DMS79 (cell line): ENCODE measurements at places on chromosomes 6 and 20.
A peak's percentile ranks its signal among the peaks of the same experiment; 100 is the strongest.

GRCh38 chr6:149723771-149724417 lies 6.0 kb upstream of the LATS1 start:
- no peak for DNase-seq

GRCh38 chr6:113558966-113559365 lies 298.2 kb upstream of the MARCKS start:
- no peak for DNase-seq

- no peak for DNase-seq
These were observed 228.1 kb downstream of the EPM2A start for GRCh38 chr6:145507239-145507638.

DNA sequence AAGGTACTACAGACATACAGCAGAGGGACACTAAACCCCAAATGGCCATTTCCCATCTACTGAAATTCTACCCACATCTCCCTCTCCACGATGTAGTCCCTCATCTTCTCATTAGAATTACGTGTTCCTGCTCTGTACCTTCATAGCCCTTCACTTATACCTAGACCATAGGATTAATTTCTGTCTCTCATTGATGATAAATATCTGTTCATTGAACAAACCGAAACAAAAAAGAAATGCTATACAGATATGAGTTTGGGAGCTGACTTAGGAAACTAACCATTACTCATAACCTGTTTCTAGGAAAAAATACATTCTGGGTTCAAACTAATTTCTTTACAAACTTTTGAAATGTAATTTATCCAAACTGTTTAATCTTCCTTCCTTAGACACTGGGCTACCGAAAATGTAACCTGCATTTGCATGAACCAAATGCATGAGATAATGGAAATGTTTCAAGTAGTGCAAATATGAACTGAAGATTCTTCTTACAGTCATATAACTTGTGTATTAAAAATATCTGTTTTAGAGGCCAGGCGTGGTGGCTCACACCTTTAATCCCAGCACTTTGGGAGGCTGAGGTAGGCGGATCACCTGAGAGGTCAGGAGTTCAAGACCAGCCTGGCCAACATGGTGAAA lies 85.3 kb downstream of the GJA10 start:
- DNase-seq: no peak

- no peak for DNase-seq
These were observed 17.7 kb downstream of the C20orf203 start for GRCh38 chr20:32655903-32656512.

DNA sequence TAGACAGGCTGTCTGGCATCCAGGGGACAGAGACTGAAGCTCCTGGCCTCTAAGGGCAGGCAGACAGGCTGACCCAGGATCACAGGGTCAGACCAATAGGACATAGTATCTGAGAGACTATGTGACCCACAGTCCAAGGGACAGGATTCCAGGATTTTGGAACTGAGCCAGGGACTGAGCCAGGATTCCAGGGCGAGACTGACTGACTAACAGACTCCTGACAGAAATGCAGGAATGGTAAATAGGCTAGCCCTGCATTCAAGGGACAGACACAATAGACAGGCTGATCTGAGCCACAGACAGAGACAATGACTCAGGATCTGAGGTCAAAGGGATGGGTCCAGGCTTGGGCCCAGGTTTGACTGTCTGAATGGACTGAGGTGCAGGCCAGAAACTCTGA lies 19.8 kb downstream of the XKR7 start:
- DNase-seq: no peak

GRCh38 chr20:51389543-51390264 lies 152.8 kb downstream of the NFATC2 start:
- DNase-seq: peak; percentile 17

- no peak for DNase-seq
These were observed 34.3 kb upstream of the TCF21 start for GRCh38 chr6:133854364-133855275.

- DNase-seq: peak; percentile 75
These were observed 122.5 kb upstream of the SLC2A12 start for GRCh38 chr6:134174672-134175531.

DNA sequence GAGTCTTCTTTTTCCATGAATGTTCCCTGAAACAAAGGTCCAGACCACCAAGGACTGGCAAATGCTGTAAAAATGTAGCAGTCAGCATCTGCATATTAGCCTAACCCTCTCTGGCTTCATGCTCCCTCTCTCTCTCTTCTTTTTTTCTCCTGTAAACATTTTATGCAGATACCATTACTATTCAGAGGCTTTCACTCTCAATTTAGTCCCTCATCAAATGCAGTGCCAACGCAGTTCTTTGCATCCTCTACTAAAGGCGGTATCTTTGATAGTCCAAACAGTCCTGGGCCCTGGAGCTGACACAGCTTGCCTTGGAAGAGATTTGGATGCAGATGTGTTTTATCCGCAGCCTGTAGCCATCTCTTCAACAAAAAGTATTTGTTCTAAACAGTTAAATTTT lies 167.1 kb upstream of the MMS22L start:
- DNase-seq: no peak

GRCh38 chr20:55469074-55469473 lies 536.2 kb downstream of the CBLN4 start:
- no peak for DNase-seq

GRCh38 chr6:168908166-168908565 lies 345.5 kb downstream of the THBS2 start:
- no peak for DNase-seq

DNA sequence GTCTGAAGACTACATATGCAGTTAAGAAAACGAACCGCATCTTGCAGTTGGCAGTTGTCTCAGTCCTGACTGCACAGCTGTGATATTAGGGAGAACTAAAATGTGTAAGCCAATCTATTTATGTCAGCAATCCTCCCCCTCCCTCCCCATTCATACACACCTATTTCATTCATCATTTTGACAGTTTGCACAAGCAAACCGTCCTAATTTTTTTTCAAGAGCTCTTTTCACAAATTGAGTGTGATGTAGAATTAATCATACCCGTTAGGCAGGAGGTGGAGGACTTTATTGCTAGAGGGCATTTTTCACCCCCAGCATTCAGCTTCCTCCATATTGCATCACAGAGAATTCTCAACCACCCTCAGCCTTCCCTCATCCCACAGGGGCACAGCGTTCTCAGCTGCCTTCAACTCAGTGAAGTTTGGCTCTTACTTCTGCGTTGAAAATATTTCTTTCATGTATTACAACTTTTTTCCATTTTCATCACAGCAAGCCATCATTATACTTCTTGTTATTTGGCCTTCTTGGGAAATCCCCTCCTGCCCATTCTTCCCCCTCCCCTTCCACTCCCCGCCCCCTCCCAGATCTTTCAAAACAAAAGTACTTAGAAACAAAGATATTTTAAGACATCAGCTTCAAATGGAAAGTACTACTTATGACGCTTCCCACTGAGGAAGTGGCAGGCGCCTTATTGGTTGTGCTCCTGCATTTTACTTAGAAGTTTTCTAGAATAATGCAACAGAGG lies 37.5 kb downstream of the NOX3 start:
- no peak for DNase-seq
